ENCODE measurements at places on chromosomes 7 and 10.

DNA sequence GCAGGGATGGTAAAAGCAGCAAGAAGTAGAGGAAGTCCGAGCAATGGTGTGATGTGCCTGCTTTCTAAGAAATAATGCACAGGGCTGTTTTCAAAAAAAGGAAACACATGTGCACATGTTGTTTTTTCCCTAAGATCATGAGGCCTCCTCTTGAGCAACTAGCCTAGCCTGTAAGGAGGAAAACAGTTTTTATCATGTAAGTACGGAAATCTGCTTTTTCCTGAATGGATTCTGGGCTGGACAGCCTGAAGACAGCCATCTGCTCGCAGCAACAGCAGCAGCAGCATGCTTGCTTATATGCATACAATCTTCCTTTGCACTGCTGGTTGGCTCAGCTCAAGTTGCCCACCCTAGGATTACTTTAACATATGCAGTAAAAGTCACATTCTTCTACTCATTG is 87.1 kb downstream of the HIBADH start:
- peak; percentile 6 for DNase-seq

DNA sequence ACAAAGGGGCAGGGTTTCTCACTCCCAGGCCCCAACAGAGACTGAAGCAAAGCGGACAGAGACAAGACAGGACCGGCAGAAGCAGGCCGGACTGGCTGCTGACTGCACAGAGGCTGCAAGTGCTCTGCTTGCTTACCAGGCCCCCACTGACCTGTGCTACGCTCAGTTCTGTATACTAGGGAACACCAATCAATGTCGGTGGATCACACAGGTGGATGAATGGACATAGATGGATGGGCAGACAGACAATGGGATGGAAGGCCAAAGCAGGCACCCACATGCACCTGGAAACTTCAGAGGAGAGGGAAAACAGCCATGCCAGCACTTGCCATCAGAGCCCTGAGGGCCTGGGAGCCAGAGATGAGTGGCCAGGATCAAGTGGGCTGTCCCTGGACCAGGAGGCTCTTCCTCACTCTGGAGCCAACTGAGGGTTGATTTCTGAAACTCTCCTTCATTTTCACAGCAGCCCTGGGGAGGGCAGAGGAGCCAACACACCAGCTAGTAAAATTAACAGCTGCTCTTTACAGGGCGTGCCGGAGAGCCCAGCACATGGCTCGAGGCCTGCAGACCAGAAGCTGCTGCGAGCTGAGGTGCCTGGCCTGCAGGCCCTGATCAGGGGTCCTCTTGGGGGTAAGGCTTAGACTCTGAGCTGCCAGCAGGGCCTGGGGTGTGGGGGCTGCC is 243.6 kb downstream of the KCNMA1 start:
- peak; percentile 39 for DNase-seq

DNA sequence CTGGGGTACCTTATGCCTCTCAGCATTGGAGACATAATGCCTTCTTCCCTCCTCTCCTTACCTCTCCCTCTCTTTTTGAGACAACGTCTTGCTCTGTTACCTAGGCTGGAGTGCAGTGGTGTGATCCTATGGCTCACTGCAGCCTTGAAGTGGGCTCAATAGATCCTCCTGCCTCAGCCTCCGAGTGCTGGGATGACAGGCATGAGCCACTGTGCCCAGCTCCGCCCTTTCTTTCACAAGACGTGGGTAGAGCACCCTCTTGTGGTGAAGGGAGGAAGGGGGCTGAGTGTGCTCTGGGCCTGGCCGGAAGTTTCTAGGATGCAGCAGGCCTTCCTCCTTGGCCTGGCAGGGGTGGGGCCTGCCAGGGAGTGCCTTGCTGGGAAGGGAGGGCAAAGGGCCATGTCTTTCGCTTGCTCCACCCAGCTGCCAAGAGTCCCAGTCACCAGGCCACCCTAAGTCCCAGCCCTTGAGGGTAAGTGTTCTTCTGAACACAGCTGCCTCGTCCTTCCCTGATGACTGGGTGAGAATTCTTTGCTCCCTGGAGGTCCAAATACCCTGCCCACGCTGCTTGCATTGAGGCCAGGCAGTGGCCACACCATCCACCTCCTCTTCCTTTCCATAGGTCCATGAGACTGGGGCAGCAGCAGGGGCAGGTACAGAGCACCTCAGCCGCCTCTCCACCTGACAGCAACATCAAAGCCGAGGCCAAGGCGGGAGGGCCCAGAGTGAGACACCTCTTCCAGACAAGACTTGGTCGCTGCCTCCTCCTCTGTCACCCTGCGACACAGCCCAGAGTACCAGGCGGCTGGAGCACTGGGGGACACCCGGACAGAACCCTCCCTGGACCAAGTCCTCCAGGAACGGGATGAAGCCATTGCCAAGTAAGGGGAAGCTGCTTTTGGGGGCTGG is 3.7 kb downstream of the ABHD11 start:
- DNase-seq: peak; percentile 87

GRCh38 chr7:101877882-101878591 is 60.6 kb downstream of the CUX1 start:
- DNase-seq: no peak

GRCh38 chr10:14010101-14010558 is 320.6 kb downstream of the FRMD4A start:
- DNase-seq: no peak

DNA sequence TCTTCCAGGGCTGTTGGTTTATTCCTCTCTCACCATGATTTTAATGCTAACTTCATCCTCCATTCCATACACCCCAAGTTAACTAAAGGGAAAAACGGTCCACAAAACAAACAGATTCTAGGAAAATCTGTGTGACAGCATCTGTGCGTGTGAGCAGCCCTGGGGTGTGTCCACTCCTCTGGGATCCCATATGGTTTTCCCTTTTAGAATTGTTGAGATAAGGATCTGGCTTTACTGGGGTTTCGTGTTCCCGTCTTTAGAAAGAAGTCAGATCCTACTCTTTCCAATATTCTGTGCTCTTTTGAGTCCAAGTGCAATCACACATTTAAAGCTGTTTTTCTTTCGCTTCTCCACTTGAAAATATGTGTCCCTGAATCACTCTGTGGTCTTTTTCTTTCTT is 257.1 kb downstream of the KLF6 start:
- DNase-seq: no peak

DNA sequence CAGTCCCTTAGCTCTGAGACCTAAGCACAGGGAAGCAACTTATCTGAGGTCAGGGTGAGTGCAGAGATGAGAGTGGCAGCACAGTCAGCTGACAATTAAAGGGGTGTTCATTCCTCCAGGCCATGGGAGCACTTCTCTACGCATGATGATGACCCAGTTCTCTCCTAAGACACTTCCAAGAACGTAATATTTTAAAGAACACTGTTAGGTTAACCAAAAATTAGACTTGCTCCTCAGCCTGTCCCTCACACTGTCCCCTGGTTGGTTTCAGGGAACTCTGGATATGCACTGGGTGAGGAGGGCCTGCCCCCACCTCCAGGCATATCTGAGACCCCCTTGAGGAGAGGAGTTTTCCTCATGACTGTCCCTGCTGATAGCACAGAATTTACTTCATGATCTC is 767.5 kb downstream of the GRID1 start:
- DNase-seq: no peak

- no peak for DNase-seq
Observed at GRCh38 chr10:119350502-119351097, 143.2 kb downstream of the GRK5 start.

- peak; percentile 21 for DNase-seq
Observed at GRCh38 chr7:73701357-73701995, 18.0 kb downstream of the STX1A start.

GRCh38 chr7:104873401-104873800 is 140.6 kb upstream of the KMT2E start:
- DNase-seq: no peak

DNA sequence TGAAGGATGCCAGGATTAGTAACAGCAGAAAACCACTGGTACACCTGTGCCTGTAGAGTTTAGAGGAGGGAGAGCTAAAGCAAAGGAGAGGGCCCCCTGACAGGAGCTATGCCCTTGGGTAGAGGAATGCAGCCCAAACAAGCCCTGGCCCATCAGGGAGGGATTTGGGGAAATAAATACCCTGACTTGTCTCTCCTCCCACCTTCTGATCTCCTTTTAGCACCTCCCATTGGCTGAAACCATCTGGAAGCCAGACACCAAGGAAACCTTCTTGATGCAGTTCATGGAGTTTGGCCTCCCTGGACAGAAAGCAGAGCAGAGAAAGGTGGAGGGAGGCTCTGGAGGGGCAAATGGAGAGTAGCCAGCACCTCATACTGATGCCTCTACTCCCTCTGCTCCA is 45.3 kb downstream of the ADRA2A start:
- no peak for DNase-seq

DNA sequence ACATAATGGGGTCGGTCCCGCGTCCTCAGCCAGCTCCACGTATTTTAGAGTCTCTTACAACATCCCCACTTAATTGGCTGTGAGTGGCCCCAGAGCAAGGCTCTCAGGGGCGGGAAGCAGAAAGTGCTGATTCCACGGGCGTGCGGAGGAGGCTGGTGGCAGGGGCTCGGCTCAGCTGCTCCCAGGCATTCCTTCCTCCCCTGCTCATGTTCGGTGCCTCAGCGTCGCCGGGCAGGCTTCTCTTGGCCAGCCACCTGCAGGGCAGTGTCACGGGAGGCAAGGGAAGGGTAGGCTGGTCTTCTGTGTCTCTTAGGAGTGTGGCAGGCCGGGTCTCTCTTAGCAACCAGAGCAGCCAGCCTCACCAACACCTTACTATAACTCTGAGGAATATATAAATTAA is 33.8 kb downstream of the IL15RA start:
- no peak for DNase-seq

GRCh38 chr7:11297764-11298163 is 324.1 kb downstream of the PHF14 start:
- DNase-seq: no peak

- DNase-seq: no peak
Observed at GRCh38 chr10:79403441-79404230, 41.8 kb downstream of the ZCCHC24 start.

GRCh38 chr7:42856605-42856987 is 55.3 kb downstream of the C7orf25 start:
- DNase-seq: no peak

Measured in NCI-H1694 (cell line).